ENCODE measurements at places on chromosomes 7 and 10.

GRCh38 chr7:87318741-87319140 is 26.7 kb upstream of the CROT start:
- no peak for DNase-seq

GRCh38 chr7:77415476-77415822 is 700 bp downstream of the GSAP start:
- no peak for DNase-seq

DNA sequence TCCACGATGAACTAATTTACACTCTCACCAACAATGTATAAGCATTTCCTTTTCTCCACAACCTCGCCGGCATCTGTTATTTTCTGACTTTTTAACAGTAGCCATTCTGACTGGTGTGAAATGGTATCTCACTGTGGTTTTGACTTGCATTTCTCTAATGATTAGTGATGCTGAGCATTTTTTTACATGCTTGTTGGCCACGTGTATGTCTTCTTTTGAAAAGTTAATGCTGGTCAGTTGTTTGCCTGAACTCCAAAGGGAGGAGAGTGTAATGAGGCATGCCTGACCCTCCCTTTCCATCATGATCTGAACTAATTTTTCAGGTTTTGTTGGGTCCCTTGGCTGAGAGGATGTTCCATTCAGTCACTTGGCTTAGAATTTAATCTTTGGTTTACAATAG is 50.7 kb upstream of the SVIL start:
- DNase-seq, result no peak

DNA sequence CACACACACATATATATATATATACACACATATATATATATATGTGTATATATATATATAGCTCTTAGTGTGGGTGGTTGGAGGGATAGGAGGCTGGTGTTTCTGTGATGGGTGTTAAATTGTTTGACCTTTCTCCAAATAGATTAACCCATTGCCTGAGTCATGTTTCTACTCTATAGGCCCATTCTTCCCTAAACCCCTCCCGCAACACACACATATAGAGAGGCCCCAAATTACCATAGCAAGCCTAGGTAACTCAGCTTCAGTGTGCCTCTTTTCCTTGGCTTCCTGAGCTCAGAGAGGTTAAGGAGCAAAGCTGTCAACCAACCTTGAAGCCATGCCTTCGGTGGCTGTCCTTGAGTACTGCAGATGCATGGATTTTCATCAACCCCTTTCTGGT is 98.7 kb upstream of the ADO start:
- no peak for DNase-seq

DNA sequence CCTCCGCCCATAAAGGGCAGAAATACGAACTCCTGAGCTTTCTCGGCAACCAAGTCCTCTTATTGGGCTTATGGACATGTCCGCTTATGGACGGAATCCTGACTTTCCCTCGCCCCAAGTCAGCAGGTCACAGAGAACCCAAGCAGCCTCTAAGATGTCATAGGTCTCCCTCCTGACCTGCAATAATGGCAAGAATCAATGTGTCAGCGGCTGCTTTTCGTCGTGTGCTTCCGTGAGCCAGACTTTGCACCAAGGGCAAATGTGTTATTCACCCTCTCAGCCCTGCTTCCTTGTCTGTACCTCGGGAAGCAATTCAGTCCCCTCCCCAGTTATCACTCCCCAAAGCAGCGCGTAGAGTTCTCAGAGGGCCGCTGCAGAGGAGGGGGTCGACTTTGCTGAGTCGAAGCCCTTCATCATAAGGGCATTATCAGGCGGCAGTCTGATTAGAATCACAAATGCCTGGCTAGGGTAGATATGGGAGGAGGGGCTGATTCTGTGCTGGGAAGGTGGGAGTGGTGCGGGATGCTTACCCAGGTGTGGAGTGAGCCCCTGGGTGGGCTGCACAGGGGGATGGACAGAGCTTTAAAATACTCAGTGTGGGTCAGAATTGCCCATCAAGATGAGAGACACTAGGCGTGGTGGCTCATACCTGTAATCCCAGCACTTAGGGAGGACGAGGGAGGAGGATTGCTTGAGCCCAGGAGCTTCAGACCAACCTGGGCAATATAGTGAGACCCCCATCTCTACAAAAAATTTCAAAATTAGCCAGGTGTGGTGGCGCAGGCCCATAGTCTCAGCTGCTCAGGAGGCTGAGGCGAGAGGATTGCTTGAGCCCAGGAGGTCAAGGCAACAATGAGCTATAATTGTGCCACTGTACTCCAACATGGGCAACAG is 36.0 kb downstream of the COL26A1 start:
- no peak for DNase-seq

GRCh38 chr10:49831352-49832035 is 69.4 kb upstream of the OGDHL start:
- peak; percentile 22 for DNase-seq

DNA sequence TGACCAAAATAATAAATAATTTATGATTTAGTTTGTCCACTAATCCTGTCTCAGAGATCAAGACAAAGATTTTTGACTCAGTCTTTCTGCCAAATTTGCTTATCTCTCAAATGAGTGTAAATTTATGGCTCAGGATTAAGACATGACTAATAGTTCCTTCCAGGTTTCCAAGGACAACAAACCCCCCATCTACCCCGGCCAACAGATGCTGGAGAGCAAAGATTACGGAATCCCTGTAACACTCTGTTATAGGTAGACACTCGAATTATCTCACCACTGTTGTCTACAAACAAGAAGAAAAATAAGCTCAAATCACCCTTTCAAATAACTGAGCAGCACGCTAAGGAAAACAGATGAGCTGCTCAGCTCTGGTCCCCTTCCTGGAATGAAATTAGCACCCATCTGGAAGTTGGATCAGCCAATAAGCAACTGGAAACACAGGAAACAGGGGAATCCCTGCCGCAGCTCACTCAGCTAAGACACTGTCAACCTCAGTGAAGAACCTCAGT is 56.8 kb upstream of the SVIL start:
- DNase-seq, result peak; percentile 18

DNA sequence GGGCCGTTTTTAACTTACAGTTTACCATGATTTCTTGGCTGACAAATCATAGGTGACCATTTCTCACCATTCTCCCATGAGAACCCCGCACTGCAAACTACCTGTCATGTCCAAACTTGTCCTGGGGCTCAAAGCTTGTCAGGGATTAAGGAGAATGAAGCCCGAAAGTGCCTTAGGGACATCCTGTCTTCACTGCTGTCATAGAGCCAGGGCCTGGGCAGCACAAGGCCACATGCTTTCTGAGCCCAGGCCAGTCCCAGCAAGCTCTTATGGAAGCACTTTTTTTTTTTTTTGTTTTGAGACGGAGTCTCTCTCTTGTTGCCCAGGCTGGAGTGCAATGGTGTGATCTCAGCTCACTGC is 33.9 kb downstream of the CCM2 start:
- no peak for DNase-seq

DNA sequence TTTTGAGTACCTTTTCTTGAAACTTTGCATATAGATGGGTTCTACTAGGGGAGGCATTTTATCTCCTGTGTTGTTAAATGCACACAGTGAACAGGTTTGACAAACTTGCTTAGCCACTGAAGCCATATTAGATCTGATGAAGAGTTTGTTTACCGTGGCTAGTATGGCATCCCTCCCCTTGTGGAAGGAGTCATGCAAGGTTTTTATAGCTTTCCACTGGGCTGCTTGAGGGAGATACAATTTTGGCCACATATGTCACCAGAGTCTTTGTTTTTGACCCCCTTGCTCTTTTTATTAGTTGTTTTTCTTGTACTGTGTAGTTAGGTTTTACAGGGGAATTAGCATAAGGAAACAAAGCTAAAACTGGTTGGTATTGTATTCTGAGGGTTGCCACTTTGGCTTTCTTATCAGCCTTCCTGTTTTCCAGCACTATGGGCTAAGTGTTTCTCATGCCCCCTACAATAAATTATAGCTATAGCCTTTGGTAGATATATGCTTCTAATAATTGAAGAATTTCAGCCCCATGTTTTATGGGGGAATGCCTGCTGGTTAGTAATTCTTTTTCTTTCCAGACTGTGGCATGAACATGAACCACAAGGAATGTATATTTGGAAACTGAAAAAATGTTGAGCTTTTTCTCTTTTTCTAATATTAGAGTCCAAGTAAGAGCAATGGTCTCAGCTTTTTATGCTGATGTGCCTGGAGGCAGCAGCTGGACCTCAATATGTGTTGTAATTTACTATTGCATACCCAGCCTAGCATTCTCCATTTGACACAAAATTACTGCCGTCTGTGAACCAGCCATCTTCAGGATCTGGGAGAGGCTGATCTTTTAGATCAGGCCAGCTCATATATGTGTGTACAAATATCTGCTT is 18.4 kb upstream of the STEAP2 start:
- peak; percentile 67 for DNase-seq

DNA sequence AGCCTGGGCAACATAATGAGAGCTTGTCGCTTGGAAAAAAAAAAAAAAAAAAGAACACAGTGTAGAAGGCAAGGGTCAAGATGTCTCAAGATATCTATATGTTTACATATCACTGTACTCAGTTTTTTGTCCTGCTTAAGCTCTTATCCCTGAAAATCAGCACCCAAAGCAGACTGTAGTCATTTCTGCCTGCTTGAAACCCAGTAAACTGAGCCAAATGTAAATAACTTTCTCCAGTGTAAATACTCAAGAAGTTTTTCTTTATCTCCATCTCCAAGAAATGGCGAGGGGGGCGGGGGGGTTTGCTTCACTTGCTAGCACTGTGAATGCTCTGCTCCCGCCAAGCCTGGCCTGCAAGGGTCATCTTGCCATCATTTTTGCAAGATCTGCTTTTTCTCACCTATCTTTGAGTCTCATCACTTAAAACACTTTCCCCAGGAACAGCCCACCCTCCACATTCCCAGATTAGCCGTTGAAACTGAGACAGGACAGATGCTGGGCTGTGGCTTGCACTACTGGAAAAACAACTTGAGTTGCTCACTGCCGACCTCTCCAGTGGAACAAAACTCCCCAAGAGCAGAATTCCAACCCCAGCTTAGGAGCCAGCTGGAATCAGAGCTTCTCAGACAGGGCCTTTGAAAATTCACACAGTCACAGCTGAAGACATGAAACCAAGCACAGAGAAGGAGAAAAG is 54.6 kb downstream of the AFAP1L2 start:
- no peak for DNase-seq

GRCh38 chr10:8023851-8024250 is 30.6 kb upstream of the GATA3 start:
- DNase-seq, result no peak
